ENCODE measurements at places on chromosomes 4 and X.

DNA sequence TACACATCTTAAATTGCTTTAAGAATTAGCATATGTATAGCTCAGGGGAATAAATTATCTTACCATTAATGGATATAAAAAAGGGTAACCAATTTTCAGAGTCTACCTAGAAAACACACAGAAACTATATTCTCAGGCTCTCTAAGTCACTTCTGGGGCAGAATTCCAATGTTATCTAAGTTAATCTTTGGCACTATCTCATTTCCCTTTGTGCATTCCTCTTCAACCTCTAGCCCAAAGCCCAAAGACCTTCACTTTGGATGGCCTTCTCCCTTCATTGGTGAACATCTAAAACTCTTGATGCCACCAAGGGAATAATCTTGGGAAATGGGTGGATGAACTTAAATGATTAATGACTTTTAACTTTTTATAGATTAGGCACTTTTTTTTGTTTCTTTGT lies 108.3 kb downstream of the APBB2 start:
- DNase-seq, result no peak

DNA sequence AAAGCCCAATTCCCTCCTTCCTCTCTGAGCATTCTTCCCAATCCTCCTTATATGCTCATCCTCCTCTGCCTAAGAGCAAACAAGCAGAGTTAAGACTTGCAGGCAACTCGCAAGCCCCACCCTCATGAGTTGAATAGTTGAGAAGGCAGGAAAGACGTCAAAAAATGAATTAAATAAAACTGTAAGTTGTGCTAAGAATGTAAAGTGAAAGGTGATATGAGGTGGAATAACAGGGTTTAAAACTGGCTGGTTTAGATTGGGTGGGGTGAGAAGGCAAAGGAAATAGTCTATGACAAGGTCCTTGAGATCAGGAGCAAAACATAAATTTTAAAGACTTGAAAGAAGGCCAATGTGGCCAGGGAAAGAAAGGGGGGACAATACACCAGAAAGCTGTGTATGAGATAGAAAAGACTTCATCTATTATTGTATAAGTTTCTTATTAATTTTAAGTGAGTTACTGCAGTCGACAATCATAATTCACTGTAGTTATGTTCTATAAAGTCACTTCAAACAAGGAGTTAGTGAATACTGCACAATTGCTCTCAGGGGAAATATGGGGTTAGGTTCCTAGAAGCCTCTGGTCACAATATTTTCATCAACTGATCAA lies 124.9 kb downstream of the RELL1 start:
- no peak for DNase-seq

DNA sequence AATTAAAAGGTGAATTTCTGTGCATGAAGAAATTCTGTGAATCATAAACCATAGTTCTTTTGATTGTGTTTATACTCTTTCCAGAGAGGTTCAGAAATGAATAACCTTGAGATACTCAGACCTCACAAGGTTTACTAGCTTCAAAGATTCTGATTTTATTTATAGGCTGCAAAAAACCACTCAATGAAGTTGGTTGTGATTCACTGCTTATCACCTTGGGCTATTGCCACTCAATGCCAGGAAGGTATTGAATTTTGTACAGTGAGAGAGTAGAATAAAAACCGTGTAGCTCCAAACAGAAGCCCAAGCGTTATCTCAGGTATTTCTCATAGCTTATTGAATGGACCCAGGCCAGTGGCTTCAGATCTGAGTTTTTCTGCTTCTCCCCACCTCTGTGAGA lies 118.7 kb downstream of the FHIP1A start:
- no peak for DNase-seq

- no peak for DNase-seq
Observed at GRCh38 chr4:175405961-175406360, 406.1 kb downstream of the GPM6A start.

GRCh38 chr4:153927451-153927850 lies 138.6 kb upstream of the SFRP2 start:
- no peak for DNase-seq

DNA sequence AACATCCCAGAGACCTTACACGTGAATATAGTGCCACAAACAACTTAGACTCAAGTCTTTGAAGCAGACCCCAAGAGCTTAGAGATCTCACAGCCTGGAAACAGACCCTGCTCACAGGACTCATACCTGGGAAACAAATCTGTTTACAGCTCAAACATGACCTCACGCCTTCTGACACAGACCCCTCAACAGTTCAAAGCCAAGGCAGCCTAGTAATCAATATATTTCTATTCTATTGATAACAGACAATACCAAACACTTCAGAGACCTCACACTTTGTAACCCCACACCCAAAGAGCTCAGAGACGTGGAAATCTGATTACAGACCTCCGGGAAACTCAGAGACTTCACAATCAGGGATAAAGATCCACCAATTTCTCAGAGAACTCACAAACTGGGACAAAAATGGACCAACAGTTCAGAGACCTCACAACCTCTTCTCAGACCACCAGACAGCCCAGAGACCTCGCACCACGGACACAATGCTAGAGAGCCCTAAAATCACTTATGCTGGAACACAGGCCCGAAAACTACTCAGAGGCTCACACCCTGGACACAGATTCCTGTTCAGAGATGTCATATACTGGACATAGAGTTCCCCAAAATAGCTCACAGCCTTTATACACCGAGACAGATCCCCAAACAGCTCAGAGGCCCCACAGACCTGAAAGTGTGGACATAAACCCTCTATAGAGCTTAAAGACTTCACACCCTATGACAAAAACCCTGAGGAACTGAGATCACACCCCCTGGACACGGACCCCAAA lies 14.8 kb downstream of the SUV39H1 start:
- no peak for DNase-seq

DNA sequence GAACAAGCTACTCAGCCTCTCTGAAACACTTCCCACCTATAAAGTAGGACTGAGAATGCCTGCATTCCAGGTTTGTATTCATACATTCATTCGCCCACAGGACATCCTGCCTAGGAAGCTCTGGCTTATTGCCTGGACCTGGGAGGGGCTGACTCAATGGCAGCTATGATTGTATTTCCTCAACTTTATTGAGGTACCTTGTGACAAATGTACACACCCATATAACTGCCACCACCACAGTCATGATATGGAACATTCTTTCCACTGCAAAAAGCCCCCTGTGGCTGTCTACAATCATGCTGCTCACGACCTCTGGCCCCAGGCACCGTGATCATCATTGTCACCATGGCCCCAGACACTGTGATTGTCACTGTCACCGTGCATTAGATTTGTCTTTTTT lies 68.3 kb downstream of the ABLIM2 start:
- peak; percentile 35 for DNase-seq

- DNase-seq, result no peak
Observed at GRCh38 chr4:106690487-106690886, 321.9 kb upstream of the GIMD1 start.

DNA sequence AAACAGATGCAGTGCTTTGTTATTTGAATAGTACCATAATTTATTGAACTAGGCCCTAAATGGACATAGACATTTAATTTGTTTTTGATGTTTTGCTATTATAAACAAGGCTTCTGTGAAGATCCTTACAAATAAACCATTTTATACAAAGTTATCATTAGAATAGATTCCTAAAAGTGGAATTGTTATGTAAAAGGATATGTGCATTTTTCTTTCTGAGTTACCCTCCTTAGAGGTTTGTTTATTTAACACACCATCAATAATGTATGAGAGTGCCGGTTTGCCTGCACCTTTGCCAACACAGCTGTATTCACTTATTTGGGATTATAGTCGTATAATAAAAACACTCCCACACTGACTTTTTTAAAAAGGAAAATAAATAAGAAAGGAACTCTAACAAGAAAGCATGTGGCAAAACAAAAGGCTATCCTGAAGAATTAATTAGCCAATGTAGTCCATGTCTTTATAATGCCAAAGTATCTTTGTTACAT lies 84.8 kb downstream of the PAK3 start:
- DNase-seq, result no peak

Data from posterior cingulate gyrus (tissue), 11 donors.